ENCODE measurements at places on chromosomes 2 and 18.

- DNase-seq, result no peak
Observed at GRCh38 chr2:5980450-5981190, 288.4 kb downstream of the SOX11 start.

DNA sequence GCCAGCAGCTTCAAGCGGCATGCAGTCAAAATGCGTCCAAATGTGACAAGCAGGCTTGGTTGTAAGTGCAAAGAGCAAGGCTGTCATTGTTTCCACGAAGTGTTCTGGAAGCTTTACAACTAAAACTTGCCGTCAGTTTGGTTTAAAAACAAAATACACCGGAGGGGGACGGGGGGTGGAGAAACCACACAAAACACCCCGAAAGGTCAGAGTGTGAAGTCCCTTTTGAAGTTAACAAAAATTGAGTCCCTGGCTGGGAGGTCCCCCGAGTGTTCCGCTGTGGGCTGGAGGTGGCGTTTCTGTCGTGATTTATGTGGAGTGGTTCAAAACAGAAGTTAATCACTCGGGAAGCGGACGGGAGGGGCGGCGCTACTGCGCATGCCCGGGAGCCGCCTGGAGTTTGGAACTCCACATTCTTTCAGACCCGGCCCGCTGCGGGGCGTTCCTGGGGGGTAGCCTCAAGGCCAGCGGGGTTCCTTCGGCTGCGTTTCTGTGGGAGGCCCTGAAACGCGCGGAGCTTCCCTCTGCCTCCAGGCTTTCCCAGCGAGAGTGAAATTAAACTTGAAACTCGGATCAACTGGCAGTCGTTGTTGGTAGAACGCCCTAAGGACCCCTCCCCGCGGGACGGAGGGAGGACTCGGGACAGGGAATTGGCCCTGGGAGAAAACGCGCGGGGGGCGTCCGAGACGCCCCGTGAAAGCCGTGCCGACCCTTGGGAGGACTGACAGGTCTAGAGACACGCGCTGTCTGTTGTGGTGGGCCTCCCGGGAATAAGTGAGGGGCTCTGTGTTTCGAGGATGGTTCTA, 1.4 kb downstream of the TGIF1 start:
- DNase-seq, result peak; percentile 95

- DNase-seq, result no peak
Observed at GRCh38 chr2:170842785-170843184, 26.1 kb downstream of the GAD1 start.

- no peak for DNase-seq
Observed at GRCh38 chr2:196453613-196454047, 185.9 kb upstream of the CCDC150 start.

- DNase-seq, result no peak
Observed at GRCh38 chr2:24708537-24709152, 84.5 kb downstream of the PTRHD1 start.

DNA sequence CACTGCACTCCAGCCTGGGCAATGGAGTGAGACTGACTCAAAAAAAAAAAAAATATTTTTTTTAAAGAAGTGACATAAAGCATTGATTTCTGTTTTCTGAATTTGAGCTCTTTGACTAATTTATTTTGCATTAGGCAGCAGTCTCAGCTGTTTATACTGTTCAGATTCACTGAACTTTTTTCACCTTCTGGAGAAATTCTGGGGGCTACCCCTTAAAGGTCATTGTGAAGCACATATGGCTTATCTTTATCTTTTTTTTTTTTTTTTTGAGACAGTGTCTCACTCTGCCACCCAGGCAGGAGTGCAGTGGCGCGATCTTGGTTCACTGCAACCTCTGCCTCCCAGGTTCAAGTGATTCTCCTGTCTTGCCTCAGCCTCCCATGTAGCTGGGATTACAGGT, 12.9 kb downstream of the PHLPP1 start:
- DNase-seq, result no peak

DNA sequence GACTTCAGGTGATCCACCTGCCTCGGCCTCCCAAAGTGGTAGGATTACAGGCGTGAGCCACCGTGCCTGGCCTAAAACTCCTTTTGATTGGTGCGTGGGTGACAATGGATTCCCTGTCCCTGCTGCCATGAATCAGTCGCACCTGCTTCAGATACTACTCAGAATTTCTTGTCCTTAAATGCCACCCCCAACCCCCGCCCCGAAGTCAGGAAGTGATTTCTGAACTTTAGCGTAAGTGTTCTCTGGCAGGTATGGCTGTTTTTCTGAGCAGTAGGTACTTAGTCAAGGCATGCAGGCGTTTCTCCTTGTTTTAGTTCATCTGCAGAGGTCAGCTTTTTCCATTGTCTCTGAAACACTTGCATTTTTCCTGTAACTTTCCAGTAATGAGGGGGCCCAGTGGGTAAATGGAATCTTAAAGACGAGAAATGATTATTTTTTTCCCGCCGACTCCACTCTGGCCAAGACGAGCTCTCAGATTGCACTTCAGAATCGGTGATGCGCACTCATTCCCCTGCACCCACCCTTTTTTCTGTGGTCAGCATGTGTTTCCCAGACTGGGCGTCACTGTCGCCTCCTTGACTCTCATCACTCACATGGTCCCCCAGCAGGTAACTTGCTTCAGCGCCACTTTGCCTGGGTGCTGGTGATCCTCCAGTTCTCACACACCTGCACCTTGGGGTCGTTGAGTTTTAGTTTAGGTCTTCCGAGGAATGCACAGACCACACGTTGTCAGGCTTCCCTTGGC, 179.7 kb downstream of the GBX2 start:
- no peak for DNase-seq

DNA sequence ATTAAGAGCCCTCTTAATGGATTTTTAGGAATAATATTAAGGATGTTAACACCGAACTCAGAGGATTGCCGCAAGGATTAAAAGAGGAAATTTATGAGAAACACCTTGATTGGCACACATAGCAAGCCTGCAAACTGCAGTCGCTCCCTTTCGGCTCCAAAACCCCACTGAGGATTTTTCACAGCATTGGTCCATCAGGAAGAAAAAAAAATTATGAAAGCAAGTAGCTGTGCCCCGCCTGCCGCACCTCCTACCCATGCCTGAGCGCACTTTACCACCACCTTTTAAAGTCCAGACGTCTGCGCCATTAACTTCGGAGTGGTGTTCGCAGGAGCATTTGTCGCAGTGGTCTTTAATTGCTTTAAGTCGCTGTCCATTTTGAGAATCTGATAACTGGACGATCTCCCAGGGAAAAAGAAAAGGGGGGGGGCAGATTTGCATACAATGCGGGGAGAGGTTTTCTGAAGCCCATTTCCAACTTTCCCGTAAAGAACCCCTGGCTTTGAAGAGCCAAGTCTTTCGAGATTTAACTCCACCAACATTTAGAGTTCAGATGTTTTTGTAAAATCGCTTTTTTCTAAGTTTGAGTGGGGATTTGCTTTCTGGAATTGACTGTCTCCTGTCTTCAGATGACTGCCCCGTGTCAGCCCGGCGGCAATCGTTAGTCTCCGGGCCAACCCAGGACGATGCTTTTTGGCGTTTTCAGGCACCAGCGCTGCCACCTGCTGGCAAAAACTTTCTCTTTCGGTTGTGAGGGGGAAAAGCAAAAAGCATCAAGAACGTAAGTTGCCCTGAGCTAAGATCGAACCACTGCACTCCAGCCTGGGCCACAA, 913 bp upstream of the TRABD2A start:
- peak; percentile 63 for DNase-seq
